BE2C (cell line): ENCODE measurements at places on chromosomes 4 and X.

DNA sequence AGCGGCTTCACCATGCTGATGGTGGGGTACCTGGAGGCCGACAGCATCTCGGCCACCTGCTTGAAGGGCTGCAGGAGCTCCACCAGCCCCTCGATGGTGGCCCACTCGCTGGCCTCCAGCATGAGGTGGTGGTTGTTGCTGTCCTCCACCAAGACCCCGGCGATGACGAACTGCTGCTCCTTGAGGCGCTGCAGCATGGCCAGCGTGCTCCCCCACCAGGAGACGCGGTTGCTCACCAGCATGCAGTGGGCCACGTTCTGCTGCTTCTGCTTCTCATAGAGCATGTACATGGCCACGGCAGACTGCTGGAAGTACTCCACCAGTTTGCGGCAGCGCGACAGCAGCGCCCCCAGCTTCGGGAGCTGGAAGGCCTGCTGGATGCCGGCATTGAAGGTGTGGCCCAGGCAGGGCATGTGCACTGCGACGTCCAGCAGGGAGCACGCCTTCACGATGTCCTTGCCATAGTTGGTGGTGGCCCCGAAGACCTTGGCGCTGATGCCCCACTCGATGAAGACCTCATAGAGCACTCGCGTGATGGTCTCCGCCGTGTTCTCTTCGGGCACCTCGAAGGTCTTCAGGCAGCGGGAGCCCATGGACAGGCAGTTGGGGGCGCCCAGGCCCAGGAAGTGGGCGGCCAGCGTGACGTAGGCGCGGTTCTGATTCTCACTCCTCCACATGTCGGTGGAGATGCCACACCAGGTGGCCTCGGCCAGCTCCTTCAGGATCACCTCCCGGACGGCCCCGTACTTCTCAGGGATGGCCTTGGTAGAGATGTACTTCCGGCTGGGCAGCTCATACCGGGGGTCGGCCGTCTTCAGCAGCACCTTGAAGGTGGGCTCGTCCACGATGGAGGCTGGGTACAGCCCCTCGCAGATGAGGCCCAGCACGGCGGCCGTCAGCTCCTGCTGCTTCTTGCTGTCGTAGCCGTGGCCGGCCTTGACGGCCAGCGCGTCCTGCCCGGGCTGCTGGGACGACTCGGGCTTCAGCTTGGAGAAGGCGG lies 11.0 kb downstream of the DHRSX start:
- DNase-seq = no peak

DNA sequence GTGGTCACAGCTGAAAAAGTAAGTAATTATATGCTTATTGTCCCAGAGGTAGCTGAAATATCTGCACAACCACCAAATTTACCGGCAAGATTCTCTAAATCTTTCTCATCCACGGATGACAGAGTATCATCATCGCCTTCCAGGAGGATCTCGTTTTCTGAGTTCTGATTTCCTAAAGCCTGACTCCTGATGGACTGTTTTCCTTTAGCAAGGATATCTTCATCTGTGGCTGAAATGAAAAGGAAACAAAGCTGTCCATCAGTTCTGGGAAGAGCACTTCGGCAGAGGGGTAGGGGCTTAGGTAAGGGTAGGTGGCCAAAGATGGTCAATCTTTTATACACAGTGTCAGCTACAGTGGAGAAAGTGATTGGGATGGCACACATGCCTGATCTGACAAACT lies 8.7 kb downstream of the MAB21L2 start:
- no peak for DNase-seq

- DNase-seq = no peak
Observed at GRCh38 chrX:119211649-119212014, 24.5 kb upstream of the PGRMC1 start.

GRCh38 chrX:10395179-10395578 lies 225.2 kb downstream of the MID1 start:
- no peak for DNase-seq

- DNase-seq = no peak
Observed at GRCh38 chr4:6250235-6250983, 19.2 kb upstream of the WFS1 start.

DNA sequence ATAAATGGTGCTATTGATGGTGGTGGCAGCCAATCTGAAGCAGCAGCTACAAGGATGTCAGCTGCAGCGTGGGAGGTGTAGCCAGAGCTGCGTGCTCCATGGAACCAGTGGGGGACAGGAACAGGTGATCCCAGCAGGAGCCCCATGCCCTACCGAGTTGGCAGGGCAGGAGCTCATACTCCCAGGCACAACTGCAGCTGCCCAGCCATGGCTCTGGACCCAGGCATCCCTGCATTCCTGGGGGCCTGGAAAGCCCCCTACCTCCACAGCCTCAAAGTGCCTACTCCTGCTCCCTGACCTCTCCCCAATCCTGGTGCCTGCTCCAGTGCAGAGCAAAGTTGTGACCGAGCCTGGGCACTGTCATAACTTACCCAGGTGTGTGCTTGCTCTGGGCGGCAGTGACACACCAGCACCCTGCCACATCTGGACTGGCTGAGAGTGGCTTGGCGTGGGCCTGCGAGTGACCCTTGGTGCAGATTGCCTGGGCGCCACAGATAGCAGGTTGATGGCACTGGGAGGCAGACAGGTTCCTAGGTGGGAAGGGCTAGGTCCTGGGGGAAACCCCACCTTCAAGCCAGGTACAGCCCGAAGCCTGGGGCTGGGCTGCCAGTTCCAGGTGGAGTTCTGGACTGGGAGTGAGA lies 101.1 kb downstream of the DCAF12L2 start:
- DNase-seq = no peak

DNA sequence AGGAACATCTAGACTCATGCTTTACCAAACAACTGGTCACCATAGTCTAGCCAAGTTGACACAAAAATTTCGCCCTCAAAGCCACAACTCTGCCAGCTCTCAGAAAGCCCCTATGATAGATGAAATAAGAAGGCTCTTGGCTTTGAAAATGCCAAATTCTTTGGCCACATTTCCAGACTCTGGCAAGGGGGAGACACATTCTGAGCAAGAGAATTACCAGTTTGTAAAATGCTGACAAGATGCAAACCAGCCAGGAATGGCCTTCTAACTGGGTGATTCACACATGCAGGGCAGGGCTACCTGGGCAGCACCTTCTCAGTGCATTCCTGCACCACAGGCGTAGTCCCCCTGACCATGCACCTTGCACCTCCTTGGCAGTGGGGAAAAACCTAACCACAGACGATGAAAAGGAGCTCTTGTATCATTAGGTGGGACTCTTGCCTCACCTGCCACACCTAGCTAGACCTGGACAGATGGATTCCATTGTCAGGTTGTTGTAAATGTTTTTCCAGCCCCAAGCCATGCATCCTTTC lies 77.4 kb upstream of the CPEB2 start:
- no peak for DNase-seq

DNA sequence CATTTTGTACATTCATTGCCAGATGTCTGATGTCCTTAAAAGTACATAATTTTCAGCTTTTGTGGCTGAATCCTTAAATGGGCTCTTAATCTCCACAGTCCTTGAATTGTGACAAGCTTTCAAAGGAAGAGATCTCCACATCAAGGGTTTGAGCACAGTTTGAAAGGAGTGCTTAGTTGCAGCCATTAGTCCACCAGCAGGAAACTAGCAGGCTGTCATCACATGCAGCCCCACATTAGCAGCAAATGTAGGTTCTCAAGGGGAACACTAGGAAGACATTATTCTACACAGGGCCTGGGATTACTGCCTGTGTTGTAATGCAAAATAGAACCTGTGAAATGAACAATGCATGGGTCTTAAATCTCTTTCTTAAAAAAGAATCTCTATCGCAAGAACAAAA lies 173.2 kb downstream of the CBLL2 start:
- no peak for DNase-seq

DNA sequence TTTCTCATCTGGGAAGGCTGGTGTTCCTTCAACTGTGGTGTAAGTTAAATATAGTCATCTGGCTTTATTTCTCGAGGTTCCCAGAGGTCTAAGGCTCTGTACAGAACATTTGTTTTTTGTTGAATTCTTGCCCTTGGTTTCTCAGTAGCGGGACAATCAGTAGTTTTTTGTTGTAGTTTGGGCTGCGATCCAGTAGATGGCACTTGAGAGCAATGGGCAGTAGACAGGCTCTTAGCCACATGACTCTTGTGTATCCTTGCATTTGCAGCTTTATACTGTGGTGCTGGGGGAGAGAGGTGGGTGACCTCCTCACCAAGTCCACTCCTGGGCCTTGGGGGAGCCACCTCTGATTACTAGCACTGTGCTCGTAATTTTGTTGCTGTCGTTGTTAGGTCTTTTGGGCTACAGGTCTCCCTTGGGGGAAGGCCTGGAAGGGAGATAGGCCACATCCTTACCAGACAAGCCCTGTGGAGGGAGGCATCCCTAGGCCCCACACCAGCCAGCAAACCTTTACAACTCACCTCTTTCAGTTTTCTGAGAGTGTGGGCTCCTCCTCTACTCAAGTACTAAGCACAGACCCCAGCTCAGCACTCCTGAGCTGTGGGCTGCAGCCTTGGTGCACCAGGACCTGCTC lies 8.1 kb downstream of the ETDB start:
- DNase-seq = peak; percentile 19

GRCh38 chrX:151225843-151226242 lies 49.5 kb downstream of the GPR50 start:
- DNase-seq = no peak

DNA sequence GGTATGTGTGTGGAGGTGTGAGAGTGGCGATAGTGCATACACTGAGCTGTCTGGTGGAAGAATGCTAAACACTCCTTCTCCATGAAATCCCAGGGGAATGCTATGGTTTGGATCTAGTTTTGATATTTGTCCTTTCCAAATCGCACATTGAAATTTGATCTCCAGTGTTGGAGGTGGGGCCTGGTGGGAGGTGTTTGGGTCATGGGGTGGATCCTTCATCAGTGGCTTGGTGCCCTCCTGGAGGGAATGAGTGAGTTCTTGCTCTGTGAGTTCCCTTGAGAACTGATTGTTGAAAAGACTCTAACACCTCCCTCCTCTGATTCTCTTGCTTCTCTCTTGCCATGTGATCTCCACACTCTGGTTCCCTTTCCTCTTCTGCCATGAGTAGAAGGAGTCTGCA lies 114.1 kb upstream of the HHIP start:
- no peak for DNase-seq

GRCh38 chr4:21470535-21470934 lies 478.0 kb downstream of the KCNIP4 start:
- peak; percentile 65 for DNase-seq

- DNase-seq = no peak
Observed at GRCh38 chrX:97524340-97524739, 640.6 kb downstream of the RPA4 start.

GRCh38 chr4:85681221-85681657 lies 206.3 kb downstream of the ARHGAP24 start:
- DNase-seq = no peak

DNA sequence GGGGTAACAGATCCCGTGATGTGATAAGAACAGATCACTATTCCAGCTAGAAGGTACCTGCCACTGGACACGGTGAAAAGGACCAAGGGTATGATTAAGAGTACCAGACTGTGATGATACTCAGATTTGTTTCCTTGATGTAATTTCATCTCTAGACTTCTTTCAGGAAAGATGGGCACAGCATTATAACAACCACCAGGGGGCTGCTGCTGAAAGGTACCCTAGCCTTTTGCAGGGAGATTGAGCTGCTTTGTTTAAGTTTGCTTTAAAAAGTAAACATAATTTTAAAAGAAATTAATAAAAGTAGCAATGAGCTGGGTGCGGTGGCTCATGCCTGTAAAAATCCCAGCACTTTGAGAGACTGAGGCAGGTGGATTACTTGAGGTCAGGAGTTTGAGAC lies 145.4 kb downstream of the EMCN start:
- peak; percentile 28 for DNase-seq

DNA sequence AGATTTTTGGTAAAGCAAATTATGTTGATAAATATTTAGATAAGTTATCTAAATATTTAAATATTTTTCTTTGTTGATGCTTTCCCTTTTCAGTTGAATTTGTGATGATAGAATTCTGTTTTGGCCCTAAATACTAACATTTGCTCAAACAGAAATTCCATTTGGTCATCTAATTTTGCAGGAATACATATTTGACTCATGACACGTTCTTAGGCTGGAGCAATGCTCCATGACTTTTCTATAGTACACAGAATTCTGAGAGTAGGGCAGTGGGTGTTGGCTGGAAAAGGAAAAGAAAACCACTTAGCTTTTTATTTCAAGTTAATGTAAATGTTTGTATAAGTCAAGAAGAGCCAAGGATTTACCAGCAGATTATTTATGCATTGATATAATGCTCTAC lies 58.6 kb upstream of the GK2 start:
- no peak for DNase-seq
